ENCODE measurements at places on chromosomes 2 and 18.

GRCh38 chr2:107570876-107571275 is 255.8 kb upstream of the RGPD4 start:
- DNase-seq = no peak

- no peak for DNase-seq
These were observed 134.7 kb upstream of the GALNT5 start for GRCh38 chr2:157122776-157123175.

GRCh38 chr2:155997538-155997937 is 335.0 kb downstream of the NR4A2 start:
- no peak for DNase-seq

DNA sequence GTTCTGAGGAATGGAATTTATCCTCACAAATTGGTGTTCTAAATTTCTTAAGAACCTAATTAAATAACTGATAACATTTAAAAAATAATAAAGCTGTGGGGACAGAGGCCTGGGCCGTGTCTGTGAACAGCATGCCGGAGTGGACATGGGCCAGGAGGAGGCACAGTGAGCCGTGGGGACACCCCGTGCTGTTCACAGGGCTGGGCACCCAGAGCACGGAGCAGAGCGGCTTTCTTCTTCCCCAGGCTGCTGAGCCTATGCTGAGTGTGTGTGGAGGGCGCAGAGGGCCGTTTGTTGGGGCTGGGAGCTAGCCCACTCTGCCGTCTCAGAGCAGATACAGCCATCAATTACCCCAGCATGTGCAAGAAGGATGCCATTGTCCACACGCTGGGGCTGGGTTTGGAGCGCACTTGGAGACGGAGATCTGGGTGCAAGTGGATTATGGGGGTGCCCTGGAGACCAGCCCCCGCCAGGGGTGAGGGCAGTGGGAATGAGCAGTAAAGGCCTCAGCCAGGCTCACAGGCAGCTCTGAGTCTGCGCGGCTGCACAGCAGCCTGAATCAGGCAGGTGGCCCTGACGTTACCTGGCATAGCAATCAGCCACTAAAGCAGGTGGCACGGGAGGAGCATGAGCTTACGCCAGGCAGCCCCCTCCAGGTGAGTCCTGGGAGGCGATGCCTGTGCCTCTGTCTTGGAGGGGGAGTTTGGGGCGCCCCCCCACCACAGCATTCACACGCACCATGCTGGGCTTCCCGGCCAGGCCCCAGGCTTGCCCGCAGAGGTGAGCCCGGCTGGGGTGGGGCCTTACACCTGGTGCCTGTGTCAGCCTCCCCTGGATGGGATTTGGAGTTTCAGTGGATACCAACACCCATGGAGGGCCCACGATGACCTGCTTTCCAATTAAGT is 52.1 kb upstream of the SLC66A3 start:
- no peak for DNase-seq

DNA sequence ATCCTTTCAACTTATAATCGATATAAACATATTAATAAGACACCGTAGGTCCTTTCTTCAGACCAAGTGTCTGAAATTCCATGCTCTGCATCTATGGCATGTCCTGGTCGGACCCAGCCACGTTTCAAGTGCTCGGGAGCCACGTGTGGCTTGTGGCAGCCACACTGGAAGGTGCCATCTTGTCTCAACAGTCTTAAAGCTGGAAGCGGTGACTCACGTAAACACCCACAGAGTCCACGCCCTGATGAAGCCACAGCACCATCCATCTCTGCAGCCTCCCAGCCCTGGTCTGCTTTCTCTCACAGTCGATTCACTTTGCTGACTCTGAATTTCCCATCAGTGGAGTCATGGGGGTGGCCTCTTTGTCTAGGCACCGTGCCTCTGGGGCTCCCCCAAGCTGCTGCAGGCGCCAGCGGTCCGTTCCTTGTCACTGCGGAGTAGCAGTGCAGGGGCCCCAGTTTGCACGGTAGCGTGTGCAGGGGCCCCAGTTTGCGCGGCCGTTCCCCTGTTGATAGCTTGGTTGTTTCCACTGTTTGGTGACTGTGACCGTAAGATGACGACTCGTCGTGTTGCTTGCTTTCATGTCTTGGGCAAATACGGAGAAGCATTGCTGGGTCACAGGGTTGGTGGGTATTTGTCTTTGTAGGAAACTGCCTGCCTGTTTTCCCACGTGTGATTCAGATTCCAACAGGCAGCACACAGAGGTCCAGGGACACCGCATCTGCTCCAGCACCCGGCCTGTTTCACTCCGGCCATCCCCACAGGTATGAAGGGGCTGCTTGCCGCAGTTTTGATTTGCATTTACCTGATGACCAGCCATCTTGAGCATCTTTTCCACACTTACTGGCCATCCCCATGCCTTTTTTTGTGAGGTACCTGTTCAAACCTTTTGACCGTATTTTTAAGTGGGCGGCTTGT is 240.3 kb downstream of the HDAC4 start:
- no peak for DNase-seq

DNA sequence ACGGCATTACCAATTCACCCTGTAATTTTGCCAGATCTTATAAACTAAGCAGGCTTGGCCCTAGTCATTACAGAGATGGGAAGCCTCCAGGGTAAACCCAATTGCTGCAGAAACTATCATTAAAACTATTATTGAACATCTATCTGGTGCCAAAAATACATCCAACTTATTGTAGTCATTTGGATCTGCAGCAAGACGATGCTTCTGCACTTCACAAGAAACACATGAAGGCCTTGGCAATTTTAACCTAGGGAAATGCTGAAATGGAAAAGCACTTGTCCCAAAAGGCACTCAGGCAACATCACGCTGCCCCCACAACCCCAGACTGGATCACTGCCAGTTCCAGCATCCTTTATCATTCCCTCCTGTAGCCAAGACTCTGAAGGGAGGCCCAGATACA is 85.3 kb upstream of the ACVR2A start:
- DNase-seq = no peak

DNA sequence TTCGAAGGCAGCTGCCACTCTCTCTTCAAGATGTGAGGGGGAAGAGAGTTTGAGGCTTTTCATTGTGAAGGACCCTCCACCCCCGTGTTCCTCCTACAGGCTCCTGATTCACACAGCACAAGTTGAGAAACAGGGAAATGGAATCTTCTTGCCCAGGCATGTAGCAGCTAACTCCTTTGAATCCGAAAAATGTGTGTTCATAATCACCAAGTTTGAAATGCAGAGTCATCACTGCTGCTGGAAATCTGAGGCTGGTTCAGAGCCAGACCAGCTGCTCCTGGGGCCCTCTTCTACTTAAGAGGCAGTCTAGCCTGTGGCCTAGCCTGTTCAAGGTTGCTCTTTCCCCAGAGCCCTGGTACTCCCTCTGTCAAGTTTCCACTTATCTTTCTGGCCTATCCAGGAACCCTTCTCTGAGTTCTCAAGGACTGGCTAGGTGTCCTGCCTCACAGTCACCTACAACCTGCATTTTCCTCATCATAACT is 166.4 kb downstream of the TMEM247 start:
- DNase-seq = peak; percentile 92

DNA sequence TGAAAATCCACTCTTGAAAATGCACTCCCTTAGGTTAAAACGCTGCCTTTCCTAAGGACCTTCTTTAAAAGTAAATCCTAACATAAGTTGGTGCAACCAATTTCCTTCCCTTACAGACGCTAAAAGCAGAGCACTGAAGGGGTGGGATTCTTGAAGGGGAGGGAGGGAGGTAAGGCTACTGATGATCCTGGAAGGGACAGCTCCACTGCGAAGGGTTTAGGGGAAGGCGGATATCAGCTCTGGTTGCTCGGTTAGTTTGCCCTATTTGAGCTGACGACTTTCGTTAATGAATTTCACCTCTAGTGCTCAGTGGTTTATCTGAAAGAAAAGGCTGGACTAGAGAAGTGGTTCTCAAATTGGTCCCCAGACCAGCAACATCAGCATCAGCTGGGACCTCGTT is 49.7 kb upstream of the SIGLEC15 start:
- DNase-seq = no peak

GRCh38 chr2:205361272-205361671 is 321.0 kb upstream of the NRP2 start:
- DNase-seq = no peak

DNA sequence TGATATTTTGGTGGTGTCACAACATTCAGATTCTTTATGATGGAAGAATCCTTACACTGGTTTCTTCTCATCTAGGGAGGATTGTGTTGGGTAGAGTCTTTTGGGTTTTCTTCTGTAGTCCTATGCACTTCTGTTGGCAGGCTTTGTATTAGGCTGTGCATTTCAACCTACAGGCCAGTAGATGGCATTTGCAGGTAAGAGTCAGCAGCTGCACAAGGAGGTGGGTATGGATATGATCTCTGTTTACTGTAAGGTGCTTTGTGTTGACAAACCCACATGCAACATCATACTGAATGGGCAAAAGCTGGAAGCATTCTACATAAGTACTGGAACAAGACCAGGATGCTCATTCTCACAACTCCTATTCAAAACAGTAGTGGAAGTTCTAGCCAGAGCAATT is 656.8 kb downstream of the METTL4 start:
- DNase-seq = no peak

- DNase-seq = no peak
These were observed 1120.8 kb upstream of the TMEFF2 start for GRCh38 chr2:193315428-193316091.

GRCh38 chr2:200652158-200652557 is 66.3 kb downstream of the AOX1 start:
- DNase-seq = no peak

DNA sequence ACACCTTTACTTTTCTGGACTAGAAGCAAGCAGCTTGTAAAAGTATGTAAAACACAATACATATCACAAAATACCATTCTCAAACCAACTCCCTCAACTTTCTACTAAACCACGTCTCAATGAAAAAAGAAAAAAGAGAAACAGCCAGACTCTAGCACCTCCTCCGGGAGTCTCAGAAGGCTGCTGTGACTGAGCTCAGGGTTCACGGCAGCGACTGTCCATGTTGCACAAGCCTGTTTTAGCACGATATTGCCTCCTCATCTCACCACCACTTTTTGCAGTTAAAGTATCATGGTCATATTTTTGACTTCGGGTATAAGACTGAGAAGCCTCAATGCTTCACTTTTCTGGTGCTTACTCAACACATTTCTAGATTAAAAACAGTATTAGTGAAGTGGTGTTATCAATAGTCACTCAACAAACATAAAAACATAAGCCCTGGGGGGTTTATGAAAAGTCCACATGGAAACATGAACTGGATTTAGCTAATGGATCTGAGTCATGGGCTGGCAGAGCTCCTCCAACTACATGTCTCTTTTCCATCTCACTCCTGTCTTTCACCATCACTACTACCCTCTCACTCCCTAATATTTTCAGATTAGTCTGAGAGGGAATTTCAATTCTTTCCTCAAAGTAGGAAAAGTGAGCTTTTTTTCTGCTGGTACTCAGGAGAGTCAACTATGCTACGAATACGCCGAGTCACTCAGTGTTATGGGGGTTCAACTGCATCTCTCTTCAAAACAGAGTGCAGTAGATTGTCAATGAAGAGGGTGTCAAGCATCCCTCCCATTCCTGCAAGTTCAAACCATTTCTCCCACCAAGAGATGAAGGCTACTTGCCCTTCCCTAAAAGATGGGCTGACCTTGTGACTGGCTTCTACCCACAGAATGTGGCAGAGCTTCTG is 113.7 kb downstream of the OSR1 start:
- DNase-seq = no peak

- no peak for DNase-seq
These were observed 33.6 kb downstream of the LYPD6 start for GRCh38 chr2:149363958-149364357.

DNA sequence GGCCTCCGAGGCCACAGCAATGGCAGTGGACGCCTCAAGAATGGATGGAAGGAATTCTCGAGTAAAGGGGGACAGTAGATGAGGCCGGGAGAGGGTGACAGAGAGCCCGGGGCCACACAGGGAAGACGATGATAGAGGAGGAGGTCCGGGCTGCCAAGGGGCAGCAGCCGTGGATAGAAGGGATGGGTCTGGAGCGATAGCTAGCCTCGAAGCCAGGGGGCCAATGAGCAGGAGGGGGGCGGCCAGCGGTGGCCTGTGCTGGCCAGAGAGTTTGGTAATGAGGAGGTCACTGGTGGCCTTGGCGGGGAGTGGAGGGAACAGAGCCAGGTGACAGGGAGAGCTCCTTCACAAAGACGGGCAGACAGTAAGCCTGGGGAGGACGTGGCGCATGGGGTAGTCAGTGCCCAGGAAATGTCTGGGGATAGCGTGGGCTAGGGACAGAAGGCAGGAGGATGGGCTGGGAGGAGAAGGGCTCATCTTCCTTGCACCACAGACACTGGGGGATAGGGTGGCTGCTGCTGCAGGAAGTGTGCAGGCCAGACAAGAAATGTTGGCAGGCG is 87.8 kb upstream of the ASB18 start:
- no peak for DNase-seq
